Natural killer cell treated with Interleukin-12 subunit alpha and Interleukin-12 subunit beta and Interleukin-15 and Interleukin-18, amount 100 ng/mL, for 72 hours (primary cell): ENCODE measurements at places on chromosomes 11 and 22. TPM values are rescaled to one million over a fixed set of nuclear protein-coding genes. Genes with fewer than 3 reads are reported as not detected.
A peak's percentile ranks its signal among the peaks of the same experiment; 100 is the strongest.

DNA sequence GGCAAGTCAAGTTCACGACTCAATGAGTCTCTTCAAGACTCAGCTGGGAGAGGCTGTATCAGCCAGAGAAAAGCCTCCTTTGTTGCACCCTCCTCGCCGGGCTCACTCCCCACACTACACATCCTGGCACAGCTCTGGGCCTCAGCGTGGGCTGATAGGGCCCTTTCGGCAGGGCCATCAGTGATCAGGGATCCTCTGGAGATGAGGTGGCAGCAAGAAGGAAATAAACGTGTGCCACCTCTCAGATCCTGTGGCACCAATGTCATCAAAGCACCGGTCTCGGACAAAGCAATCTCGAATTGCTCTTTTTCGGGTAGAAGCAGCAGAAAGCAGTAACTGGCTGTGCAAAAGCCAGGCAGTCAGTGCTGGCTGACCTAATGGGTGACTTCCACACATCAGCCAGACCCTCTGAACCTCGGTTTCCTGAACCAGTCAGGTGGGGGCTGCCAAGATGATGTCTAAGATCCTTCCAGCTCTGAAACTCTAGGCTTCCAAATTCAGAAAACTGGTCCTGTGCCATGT is 2.1 kb downstream of the EHD1 start:
- no peak for DNase-seq

The NXPE4 gene
- not detected for total RNA-seq

DNA sequence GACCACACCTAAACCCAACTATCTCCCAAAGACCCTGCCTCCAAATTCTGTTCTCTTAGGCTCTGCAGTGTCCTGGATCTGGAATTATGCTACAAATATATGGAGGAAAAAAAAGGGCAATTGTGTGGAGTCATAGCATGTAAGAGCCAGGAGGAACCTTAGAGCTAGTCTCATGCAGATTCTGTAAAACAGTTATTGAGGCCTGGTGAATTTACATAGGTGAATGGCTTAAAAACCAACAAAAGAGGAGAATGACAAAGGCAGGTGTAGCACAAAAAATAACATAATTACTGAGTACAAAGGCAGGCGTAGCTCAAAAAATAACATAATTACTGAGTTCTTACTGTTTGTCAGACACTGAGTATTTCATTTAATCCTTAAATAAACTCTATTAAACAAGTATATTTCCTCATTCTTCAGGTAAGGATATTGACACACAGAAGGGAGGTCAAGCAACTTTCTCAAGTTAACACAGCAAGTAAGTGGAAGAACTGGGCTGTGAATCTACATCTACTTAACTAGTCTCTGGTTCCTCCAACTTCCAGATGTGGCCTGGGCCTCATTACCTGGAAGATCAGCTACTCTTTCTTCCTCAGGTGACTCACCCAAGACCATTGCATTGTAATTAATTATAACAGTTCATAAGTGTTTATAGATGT is 938.9 kb upstream of the TENM4 start:
- no peak for DNase-seq

The GNG3 gene
- total RNA-seq, result not detected

DNA sequence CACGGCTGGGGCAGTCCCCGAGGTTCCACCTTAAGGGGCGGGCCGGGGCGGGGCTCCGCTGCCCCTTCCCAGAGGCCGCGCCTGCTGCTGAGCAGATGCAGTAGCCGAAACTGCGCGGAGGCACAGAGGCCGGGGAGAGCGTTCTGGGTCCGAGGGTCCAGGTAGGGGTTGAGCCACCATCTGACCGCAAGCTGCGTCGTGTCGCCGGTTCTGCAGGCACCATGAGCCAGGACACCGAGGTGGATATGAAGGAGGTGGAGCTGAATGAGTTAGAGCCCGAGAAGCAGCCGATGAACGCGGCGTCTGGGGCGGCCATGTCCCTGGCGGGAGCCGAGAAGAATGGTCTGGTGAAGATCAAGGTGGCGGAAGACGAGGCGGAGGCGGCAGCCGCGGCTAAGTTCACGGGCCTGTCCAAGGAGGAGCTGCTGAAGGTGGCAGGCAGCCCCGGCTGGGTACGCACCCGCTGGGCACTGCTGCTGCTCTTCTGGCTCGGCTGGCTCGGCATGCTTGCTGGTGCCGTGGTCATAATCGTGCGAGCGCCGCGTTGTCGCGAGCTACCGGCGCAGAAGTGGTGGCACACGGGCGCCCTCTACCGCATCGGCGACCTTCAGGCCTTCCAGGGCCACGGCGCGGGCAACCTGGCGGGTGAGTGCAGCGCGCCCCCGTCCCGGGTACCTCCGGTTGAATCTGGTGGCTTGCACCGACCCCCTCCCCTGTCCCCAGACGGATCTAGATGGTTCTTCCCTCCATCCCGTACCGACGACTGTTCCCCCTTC is at the start of gene SLC3A2:
TSS of gene SLC3A2 (plus strand) at position 94 of the 776 bp plus-strand sequence. CDS start at position 222, 128 bp downstream.
- peak; percentile 88 for DNase-seq
